ELR (cell line): ENCODE measurements at places on chromosomes 1 and 21.

DNA sequence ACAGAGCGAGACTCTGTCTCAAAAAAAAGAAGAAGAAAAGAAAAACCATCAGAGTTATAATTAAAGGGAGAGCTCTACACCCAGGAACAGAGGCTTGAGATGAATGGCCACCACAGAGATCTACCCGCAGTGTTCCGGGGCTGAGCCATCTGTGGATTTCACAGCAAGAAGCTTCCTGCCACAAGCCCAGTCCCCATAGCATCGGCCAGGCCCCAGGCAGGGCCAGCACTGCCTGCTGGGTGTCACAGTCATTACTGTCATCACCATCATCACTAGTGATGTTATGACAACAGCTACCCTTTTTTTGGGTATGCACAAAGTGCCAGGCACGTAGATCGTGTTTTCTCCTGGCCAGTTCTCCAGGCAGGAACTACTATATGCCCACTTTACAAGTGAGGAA lies 111.6 kb upstream of the VAMP3 start:
- DNase-seq: no peak

DNA sequence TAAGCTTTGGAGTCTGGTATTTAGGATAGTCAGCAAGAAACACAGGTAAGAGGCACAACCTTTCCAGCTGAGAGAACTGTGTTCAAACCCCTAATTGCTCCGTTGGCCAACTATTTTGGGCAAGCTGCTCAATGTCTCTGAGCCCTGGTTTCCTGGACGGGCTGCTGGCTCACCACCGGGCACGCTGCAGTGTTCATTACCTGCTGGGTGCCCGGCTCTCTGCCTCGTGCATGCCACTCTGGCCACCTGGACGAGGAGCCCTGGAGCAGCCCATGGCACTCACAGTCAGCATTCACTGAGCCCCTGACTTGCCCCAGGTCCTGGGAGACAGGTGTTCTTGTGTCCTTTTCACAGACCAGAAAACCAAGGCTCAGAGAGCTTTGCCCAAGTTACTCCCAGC lies 51.0 kb downstream of the DMRTB1 start:
- DNase-seq: no peak

DNA sequence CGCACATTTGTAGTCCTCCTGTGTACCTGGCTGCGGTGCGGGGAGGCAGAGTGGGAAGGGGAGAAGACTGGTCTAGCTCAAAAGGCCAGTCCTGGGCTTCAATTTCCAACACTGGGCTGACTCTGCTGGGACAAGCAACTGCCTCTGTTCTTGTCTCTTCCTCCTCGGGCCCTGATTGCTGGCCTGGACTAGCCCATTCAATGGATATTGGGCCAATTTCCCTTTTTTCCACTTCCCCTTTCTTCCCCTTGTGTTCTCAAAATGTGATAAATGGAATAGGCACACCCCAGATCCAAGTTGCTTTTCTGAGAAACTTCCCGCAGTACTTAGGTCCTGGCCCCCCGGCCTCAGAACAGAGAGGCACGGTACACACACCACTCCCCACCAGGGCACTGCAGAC lies 48.2 kb downstream of the SPSB1 start:
- no peak for DNase-seq

DNA sequence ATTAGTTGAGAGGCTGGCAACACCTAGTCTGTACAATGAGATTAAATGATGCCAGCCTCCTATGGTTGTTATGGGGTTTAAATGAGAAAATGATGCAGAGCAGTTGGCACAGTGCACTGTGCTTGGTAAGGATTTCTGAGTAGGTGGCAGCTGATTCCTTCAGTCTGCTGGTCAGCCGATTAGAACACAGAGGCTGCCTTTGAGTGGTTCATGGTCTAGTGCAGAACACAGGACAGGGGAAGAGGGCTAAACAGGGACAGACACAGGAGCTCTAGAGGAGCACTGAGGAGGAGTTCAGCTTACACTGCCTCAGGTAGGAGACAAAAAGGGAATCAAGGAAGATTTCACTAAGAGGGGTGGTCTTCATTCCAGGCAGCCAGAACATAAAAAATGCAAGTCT lies 1.4 kb downstream of the TIE1 start:
- DNase-seq: no peak

DNA sequence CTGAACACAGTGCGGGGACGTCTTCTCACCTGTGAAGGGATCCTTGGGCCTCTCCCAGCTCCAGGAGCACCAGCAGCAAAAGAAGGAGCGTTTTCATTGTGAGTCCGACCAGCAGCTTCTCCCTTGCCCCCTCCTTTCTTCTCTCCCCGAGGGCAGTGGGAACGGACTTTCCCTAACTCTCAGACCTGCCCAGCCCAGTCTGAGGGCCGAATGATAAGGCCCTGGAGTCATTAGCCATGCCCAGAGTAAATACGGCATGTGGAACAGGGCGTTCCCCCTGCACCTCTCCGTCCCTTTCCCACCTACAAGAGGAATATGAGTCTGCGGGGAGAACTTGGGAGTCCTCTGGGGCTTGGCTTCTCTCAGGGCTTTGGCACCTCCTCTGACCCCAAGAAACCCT lies at the start of gene CTSE:
CTSE (minus strand) TSS at position 201 of the 400 bp plus-strand sequence; CDS start at position 97, 104 bp downstream.
- DNase-seq: no peak
